ENCODE measurements at places on chromosomes 13 and 19.

DNA sequence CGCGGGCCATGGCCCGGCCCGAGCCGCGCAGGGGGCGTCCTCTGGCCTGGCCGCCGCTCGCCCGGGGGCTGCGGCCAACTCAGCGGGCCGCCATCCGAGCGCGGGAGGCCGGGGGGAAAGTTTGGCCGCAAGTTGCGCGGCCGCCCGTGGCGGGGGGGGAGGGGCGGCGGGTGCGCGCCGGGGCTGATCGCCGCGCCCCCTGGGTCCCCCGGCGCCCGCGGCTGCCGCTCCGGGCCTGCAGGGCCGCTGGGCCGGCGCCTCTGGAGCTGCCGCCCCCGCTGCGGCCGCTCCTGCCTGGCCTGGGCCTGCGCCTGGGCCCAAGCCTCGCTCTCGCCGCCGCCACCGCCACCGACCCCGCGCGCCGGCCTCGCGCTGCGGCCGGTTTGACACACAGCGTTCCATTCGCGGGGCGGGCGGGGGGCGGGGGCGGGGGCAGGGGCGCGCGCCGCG lies at the start of gene NR2F6:
TSS of gene NR2F6 (minus strand) at position 385 of the 450 bp plus-strand sequence. CDS start 699 bp downstream, outside the sequence.
- no peak for DNase-seq

DNA sequence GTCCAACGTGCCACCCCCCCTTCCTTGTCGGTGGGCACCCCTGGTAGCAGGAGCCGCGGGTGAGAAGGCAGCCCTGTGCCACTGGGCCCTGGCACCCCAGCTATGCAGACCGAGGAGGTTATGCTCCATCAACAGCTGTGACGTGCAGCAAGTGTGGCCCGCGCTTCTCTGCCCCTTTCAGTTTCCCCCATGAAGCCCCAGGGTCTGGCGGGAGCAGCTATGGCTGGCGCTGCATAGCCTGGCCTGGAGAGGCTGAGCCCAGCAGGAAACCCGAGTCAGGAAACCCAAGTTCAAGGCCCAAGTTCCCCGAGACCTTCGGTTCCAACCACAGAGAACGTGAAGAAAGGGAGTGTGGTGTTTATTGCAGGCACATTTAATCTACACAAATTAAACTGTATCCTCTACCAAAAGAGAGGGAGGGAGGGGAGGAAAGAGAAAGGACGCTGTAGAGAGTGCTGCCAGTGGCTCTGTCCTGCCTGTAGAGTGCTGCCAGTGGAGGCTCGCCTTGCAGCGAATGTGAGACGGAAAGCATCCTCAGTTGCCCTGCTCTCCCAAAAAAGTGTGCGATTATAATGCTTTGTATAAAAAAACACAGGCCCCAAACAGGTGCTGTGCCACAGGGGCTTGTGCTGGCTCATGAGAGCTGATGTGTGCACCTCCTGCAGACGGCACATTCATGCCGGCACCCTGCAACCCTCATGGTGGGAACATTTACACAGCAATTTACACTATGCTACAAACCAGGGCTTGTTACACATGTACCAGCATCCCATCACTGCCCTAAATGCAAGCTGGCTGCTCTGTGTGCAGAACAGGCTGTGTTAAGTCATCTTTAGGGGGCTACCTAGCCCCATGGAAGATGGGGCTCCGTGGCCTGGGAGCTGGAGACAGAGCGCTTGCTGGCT lies 16.3 kb downstream of the POP4 start:
- no peak for DNase-seq

- no peak for DNase-seq
These were observed 282.5 kb downstream of the SUCLA2 start for GRCh38 chr13:47718556-47718955.

GRCh38 chr13:89455741-89456140 lies 1784.6 kb downstream of the SLITRK5 start:
- DNase-seq: no peak

- DNase-seq: no peak
These were observed 10.7 kb downstream of the APLP1 start for GRCh38 chr19:35879068-35879467.

DNA sequence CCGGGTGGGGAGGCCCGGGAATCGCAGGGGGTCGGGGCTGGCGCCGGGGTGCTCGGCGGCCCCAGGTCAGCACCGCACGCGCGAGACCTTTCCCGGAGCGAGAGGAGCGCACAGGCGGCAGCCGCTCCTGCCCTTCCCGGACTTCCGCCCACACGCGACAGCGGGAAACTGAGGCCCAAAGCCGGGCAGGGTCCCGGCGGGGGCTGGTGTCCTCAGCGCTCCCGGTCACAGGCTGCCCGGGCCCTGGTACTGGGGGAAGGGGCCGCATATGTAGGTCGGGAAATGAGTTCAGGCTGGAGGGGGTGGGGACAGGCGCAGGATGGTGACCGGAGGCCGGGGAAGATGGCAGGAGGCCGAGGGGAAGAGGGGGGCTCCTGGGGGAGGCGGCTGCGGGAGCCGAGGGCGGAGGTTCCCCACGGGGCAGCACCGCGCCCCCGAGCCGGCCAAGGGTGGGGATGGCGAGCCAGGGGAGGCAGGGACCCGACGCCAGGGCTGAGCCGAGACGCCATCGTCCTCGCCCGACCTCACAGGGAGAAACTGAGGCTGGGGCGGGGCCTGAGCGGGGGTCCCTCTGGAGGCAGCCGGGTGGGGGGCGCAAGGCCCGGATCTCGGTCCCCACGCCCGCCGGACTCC lies 662 bp downstream of the CBARP start:
- no peak for DNase-seq

All from testis (tissue), 5 donors.